DMS79 (cell line): ENCODE measurements at places on chromosomes 1 and 21.
A peak's percentile ranks its signal among the peaks of the same experiment; 100 is the strongest.

DNA sequence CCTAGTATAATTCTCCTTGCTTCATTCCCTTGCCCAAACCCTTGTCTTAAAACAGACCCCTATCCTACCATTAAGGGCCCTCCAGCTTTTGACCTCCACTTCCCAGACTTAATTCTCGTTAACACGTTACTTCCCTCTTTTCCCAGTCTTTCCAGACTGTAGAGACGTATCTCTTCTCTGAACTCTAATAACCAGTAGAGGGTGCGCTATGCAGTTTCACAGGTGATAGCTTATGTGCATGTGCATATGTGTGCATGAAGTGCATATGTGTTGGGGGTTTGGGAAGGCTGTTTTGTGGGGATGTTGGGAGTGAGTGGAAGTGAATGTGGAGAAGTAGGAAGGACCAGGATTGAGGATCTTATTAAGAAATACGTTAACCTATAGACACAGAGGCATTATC is 78.1 kb upstream of the CCDC190 start:
- DNase-seq = no peak

DNA sequence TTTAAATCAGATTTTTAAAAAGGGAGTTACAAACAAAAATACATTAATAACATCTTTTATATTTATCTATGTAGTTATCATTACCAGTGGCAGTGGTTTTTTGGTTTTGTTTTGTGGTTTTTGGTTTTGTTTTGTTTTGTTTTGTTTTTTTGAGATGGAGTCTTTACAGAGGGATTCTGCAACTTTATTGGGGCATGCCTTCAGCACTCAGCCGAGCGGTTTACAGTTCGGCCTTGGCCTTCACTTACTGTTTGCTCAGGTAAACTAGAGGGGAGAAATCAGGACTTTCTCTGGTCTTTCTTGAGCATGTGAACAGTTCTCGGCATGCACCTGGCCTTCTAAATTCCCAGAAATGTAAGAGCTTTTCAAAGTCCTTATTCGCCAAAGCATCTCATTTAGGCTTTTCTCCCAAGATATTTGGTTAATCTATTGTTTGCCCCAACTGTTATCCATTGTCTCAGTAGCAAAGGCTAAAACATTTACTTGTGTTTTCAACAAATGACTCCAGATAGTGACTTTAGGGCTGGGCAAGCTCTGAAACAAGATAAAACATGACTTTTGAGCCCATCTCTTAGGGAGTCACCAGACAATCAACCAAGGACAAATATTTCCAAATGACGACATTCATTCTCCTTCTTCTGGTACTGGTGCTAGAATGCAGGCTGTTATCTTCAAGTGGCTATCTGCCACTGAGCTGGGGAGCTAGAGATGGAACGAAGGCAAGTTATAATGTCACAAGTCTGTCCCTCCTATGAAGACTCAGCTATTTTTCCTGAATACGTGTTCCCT is 48.4 kb upstream of the ADORA3 start:
- no peak for DNase-seq

GRCh38 chr1:153945131-153945794 is 1.3 kb downstream of the DENND4B start:
- DNase-seq = no peak

- no peak for DNase-seq
Measured at GRCh38 chr1:64312431-64312830, 109.0 kb downstream of the UBE2U start.

DNA sequence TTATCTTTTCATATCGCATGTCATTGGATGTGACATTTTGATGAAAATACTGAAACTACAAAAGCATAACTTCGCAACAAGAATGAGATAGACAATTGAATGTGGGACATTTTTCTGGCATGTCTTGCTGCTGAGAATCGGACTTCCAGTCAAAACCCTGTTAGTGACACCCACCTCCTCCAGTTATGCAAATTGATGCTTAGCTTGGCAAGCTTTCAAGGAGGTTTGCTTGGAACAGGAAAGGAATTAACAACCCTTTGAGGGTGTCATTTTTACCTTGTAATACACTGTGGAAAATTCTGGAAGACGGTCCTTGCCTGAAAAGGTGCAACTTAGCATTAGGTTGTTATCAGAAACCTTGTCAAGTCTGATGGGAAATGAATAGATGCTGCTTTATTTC is 38.8 kb upstream of the FAM3B start:
- no peak for DNase-seq

- no peak for DNase-seq
Measured at GRCh38 chr1:56911098-56911938, 54.5 kb downstream of the C8B start.

DNA sequence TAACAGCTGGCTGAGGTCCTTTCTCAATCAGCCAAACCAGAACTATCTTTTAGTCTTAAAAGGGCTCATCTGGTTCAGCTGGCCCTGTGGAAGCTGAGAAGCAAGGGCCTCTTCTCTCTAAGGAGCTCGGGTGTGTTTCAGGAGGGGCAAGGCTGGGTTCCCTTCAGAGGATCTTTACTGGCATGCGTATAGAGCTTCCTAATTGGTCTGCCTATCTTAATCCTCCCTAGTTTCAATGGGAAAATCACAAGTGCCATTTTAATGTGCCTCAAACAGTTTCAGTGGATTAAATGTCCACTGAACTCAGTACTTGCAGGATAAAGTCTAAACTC is 81.5 kb upstream of the LBR start:
- DNase-seq = no peak

- DNase-seq = no peak
Measured at GRCh38 chr1:175188936-175189335, 3.6 kb downstream of the KIAA0040 start.

DNA sequence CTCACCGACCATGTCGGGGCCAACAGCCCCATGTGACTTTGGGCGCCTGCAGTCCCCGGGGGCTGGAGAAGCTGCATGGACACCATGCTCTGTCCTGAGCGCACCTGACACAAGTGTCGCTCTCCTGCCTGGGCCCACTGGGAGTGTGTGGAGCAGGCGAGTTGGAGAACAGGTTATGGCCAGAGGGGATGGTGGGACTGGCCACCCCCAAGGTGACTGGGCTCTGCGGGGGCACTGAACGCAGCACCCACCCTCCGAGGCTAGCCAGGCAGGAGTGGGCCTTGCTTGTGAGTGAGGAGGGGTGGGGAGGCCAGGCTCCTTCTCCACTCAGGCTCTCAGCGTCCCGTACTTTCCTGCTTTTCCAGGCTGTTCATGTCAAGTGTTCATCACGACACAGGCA is 35.6 kb downstream of the SNAP47 start:
- no peak for DNase-seq

- DNase-seq = no peak
Measured at GRCh38 chr1:236168716-236169429, 26.5 kb downstream of the GPR137B start.

GRCh38 chr1:231093156-231093922 is 53.3 kb upstream of the FAM89A start:
- DNase-seq = no peak

- DNase-seq = no peak
Measured at GRCh38 chr1:15410884-15411245, 1.2 kb downstream of the EFHD2 start.

DNA sequence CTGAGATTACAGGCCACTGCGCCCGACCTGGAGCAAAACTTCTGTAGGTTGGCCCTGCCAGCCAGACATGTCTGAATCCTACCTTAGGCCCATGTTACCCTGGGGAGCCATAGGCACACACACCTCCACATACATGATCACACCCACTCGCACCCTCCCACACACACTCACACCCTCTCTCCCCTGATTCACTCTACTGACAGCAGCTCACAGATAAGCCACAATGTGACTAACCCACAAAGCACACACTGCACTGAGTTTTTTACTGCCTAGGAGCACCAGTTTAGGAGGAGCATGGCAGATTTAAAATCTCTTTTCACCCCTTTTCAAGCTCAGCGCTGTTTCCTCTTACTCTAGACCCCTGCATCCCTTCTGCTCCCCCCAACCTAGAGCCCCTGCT is 41.7 kb downstream of the SLC30A1 start:
- no peak for DNase-seq

DNA sequence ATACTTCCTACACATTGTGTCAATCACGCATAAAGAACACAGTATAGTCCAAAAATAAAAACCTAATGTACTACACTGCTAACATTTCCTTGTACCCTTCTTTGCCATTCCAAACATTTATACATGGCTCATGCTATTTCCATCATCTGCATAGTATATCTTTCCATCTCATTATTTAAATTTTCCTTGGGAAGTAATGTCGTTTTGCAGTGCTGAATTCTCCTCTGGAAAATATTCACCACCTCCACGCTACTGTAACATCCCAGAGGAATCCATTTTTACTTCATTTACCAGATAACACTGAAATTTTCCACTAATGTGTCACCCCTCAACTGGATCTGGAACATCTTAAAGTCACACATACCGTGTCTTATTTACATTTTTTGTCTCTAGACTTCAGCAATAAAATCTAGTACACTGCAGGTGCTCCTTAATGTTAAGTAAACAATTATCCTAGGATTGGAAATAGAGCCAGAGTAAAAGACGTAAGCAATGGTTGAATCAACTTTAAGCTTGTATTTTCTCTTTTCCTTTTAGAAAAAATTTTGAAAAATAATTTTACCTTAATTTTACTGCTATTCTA is 881.0 kb downstream of the AMY1C start:
- no peak for DNase-seq

- no peak for DNase-seq
Measured at GRCh38 chr1:28449904-28450303, 55.9 kb upstream of the RCC1 start.

DNA sequence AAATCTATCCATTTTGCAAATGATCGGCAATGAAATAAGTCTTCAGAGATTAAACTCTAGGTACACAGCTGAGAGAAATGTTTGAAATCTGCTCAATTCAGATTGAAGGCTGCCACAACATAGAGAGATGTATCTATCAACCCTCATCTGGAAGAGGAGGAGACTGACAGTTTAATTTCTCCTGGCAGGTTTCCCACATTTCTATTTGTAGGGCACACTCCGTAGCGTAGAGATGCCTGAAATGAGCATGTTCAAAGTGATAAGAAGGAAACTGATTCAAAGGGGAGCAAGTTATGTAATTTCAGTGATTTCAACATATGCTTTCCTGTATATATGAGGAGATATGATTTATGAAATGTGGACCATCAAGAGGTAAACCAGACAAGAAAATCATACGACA is 44.1 kb downstream of the NIBAN1 start:
- DNase-seq = peak; percentile 11

- DNase-seq = no peak
Measured at GRCh38 chr1:2200308-2200943, 5.9 kb upstream of the FAAP20 start.

DNA sequence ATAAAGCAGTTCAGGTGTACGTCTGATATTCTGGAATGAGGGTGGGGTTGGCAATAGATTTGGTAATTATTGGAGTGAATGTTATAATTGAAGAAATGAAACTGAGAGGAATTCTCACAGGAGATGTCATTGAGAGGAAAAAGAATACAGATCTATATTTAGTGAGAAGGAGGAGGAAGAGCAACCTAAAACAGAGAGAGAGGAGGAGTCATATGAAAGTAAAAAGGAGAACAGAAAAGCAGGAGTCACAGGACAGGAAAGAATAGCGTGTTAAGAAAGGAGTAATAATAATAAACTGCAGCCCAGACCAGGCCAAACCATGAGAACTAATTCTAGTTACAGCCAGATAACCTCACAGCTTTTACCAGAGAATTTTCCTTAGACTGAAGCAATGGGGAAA is 62.7 kb upstream of the MROH9 start:
- no peak for DNase-seq

DNA sequence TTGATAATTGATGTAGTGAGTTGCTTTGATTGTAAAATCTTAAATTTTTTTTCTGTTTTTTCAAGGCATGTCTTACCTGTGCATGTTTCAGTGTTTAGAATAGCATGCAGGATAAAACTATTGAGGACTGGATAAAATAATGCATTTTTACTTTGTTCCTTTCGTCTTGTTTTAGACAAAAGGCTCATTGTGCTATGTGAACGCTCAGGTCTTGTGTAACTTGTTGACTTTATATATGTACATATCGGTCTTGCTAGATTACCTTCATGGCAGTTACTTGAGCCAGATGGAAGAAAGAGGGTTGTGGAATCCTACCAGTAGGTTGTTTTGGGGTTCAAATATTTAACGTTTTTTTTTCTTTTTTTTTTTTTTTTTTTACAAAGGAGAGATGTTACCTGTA is 7.0 kb downstream of the NFIA start:
- no peak for DNase-seq

DNA sequence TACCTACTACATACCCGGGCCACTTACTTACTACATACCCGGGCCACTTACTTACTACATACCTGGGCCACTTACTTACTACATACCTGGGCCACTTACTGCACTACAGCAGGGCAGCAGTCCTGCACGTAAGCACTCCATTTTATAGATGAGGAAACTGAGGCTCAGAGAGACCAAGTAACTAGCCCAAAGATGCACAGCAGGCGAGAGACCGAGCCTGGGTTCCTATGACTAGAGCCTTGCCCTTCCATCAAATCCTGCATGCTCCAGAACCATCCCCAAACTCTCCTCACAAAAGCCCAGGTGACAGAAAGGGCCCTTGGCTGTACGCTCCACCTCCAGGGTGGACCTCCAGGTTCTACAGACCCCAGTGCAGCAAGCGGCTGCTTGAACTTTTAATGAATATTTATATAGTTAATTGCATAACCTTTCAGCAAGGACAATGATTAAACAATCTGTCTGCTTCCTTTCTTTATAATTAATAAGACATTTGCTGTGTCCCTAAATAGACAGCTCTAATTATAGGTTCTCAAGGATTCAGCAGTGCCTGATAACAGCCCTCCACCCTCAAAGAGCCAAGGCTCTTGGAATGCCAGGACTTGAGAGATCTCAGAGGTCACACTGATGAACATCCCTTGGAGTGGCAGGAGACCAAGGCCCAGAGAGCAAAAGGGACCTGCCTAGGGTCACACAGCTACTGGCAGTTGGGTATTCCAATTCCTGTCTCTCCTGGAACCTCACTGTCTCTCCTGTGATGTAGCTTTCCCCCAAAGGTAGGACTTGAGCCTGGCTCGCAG is 43.4 kb downstream of the LRP8 start:
- no peak for DNase-seq

- no peak for DNase-seq
Measured at GRCh38 chr1:206947255-206947654, 989 bp upstream of the PIGR start.

DNA sequence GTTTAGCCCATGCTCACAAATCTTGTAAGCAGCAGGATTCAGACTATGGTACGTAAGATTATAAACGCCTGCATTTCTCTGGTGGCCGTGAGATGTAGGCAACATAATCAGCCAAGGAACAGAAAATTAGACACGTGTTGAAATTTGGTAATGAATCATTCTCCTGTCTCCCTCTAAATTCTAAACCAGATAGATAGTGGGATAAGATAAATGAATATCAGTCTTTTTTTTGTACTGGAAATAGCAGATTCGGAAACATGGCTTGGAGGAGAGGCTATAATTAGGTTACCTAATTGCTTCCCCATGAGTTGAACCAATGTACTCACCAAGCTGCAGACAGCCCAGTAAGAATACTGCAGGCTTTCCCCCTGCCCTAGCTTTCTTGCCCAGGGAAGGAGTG is 172.3 kb downstream of the TGFB2 start:
- no peak for DNase-seq

DNA sequence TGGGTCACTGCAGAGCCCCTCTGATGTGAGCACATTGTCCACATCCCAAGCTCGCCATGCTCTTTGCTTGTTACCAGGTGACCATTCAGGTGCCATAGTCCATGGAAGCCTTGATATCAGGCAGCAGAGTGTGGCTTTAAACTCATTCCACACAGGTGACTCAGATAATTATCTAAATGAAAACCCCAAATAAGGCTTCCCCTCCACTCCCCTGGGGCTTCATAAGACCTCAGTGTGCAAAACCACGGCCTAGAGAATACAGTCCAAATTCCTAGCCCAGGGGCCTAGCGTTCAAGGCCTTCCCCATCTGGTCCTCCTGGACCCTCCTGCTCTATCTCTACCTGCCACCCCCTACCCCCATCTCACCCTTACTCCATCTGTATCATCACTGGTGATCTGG is 97.1 kb downstream of the ARHGEF10L start:
- DNase-seq = no peak
